Peyer's patch (tissue), 4 donors: ENCODE measurements at places on chromosomes 3 and 15. TPM values are rescaled to one million over a fixed set of nuclear protein-coding genes. Genes with fewer than 3 reads are reported as not detected.
A peak's percentile ranks its signal among the peaks of the same experiment; 100 is the strongest.

- no peak for DNase-seq
Measured at GRCh38 chr3:26625187-26625586, 2.6 kb downstream of the LRRC3B start.

DNA sequence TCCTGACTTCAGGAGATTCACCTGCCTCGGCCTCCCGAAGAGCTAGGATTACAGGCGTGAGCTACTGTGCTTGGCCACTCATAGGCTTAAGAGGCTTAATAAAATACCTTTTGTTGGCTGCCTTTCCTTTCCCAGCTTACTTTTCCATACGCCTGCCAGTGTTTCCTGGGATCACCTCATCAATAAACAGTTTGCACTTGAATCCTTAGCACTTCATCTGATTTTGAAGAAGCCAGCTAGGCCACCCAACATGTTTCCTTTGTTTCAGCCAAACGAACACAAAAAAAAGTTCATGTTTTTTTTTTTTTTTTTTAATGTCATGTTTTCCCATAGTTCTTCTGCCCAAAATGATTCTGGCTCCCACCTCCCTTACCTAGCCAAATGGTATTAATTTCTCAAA lies 92.3 kb downstream of the RAP2B start:
- no peak for DNase-seq

The RASGRP1 gene
- total RNA-seq = 1.6 TPM

DNA sequence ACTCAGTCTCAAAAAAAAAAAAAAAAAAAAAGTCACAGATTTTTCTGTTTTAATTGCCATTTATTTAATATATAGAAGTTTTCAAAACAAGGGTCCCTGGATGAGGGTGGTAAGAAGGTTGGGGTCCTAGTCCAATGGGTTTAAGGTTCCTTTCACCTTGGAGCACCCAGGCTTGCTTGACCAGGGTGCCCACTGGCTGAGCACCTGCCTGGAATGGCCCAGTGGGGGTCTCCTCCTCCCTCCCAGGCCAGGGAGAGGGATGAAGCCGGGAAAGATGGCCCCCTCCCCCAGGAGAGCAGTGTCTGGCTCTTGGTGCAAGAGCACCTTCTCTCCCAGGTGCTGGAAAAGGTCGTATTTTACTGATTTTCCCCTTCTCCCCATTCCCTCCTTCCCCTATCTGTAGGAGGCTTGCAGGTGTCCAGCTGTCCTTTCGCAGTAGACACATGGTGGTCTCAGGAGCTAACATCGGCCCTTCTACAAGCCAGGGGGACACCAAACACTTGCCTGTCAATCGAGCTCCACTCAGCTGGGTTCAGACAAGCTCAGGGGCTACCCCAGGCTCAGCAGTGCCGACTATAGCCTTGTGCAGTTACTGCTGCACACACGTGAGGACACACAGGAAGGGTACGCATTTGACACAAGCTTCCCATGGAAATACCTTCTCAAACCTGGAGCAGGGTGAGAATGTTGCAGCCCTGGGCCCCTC lies 112.3 kb upstream of the KLF13 start:
- DNase-seq = no peak

GRCh38 chr15:100779331-100780207 lies 100.1 kb upstream of the ALDH1A3 start:
- peak; percentile 8 for DNase-seq

The RPP25 gene
- 7.4 TPM for total RNA-seq

GRCh38 chr3:188904670-188905069 lies 267.1 kb upstream of the TPRG1 start:
- DNase-seq = no peak

GRCh38 chr3:50203113-50203808 lies 1.8 kb upstream of the SLC38A3 start:
- no peak for DNase-seq

GRCh38 chr3:53795789-53796560 lies 50.2 kb downstream of the CHDH start:
- DNase-seq = peak; percentile 55

DNA sequence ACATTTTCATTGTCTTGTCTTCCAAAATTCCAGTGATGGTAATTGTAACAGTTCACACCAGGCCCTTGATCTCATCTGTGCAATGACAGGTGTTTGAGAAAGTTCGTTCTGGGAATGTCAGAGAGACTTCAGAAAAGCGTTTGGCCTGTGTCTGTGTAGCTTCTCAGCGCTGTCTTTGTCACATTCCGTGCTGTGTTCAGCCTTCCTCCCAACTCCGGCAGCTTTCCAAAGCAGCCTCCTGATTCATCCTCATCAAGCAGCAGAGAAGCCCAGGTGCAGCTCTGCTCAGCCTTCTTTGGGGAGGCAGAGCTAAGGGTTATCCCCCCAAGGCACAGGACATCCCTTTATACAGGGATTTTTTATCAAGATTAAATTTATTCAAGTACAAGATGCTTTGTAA lies 494.0 kb upstream of the SUCLG2 start:
- no peak for DNase-seq

The P2RY13 gene
- 1.7 TPM for total RNA-seq

GRCh38 chr3:169964176-169964575 lies 2.4 kb upstream of the SEC62 start:
- no peak for DNase-seq

The LINGO1 gene
- not detected for total RNA-seq

The PLCH1 gene
- total RNA-seq = 19.1 TPM

The IQCH gene
- total RNA-seq = 1.2 TPM
